Left renal pelvis (tissue), 4 donors: ENCODE measurements at places on chromosomes 16 and 17. TPM values are rescaled to one million over a fixed set of nuclear protein-coding genes. Genes with fewer than 3 reads are reported as not detected.
A peak's percentile ranks its signal among the peaks of the same experiment; 100 is the strongest.

The MYOCD gene
- 25.6 TPM for polyA plus RNA-seq

The PSMD11 gene
- polyA plus RNA-seq, result 98.4 TPM

DNA sequence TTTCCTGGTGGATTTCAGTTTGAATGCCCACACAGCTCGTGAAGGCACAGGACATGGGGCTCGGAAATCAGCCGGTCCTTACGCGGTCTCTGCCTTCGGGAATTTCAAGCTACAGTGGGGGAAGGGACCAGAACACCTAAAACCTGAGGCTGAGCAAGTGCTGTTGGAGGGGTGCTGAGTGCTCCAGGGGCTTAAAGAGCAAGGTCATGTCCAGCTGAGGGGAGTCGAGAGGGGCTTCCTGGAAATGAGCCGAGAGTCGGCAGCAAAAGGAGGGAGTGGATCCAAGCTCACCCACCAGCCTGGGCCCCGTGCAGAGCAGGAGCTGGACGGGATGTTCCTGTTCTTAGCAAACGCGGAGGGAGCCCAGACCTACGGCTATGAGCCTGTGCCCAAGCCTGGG, 73.2 kb upstream of the RPL38 start:
- no peak for DNase-seq

GRCh38 chr17:76585649-76586593, at the start of gene ST6GALNAC2:
Gene ST6GALNAC2 (minus strand): TSS chr17:76585860. CDS start chr17:76585808, 52 bp downstream.
- no peak for DNase-seq

GRCh38 chr17:39744075-39744835, 6.5 kb downstream of the GRB7 start:
- DNase-seq, result no peak

DNA sequence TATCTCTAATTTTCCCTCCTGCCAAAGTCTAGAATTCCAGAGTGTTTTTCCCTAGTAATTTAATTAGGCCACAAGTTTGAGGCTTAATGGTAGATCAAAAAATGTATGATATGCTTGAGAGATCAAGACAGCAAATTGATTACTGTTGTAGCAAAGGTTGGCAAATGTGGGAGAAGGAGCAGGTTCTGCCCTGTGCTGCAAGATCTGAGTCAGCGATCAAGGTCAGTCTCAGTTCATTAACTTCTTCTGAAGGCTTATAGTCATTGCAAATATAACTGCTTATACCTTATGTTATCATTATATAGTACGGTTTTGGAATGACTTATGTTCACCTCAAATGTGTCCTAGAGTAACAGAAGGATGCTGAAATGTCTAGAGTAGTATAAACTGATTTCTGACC, 231.1 kb upstream of the TBX2 start:
- peak; percentile 41 for DNase-seq

- peak; percentile 69 for DNase-seq
Measured at GRCh38 chr17:29005936-29006511, at the start of gene SEZ6. Gene SEZ6 (minus strand): TSS chr17:29006033. CDS start chr17:29005869, 164 bp downstream.

DNA sequence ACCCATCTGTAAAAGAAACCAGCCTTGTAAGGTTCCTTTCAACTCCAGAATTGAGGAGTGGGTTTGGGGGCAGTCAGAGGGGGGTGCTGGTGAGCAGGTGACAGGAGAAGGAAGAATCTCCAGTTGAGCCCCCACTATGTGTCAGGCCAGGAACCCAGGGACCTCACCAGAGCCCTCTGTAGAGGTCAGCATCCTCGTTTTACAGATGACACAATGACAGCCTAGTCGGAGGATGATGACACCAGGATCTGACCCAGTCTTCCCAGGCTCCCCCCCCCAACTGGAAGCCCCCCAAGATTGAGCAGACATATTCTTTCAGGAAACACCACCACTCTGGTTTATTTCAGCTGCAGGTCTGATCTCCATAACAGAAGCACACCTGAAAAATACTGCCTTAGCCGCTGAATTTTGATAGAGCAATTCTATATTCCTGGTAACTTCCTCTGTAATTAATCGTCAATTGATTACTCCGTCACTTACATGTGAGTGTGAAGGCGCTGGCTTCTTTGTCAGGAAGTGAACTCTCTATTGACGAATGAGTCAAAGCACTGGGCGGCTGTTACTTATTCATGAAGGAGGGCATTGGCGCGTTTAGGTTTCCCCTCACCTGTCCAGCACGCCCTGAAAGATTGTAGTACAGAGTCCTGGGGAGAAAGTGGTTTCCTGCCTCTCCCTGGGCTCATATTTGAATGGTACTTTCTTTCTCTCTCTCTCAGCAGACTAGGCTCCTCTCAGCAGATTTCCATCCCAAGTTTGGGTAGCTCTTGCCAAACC, 21.2 kb downstream of the SOCS3 start:
- no peak for DNase-seq

DNA sequence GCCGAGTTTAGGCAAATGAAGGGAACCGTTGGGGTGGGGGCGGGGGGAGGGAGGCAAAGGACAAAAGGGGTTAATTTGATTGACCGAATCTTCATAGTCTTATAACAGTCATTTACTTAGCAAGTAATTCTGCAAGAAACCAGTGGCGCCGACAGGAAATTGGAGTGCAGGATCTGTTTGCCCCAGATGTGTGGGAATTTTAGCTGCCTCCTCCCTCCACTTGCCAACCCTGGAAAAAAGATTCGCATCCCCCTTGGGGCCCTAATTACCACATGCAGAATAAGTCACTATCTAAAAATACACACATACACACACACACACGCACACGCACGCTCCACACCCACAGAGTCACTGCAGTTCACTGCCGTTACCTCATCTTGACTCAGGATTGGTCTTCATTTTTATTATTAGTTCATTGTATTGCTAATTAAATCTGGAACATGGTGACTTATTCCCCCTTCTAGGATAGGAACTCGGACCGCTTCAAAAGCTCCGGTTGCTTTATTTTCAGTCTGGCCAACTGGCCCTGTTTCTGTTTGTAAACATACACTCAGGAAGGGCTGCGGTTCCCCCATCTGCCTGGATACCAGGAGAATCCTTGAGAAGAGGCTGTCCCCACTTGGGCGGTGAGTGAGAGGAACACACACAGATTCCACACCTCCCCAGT, 241.6 kb upstream of the SALL1 start:
- DNase-seq, result no peak

GRCh38 chr16:68993885-68994284, 111.6 kb upstream of the HAS3 start:
- no peak for DNase-seq

DNA sequence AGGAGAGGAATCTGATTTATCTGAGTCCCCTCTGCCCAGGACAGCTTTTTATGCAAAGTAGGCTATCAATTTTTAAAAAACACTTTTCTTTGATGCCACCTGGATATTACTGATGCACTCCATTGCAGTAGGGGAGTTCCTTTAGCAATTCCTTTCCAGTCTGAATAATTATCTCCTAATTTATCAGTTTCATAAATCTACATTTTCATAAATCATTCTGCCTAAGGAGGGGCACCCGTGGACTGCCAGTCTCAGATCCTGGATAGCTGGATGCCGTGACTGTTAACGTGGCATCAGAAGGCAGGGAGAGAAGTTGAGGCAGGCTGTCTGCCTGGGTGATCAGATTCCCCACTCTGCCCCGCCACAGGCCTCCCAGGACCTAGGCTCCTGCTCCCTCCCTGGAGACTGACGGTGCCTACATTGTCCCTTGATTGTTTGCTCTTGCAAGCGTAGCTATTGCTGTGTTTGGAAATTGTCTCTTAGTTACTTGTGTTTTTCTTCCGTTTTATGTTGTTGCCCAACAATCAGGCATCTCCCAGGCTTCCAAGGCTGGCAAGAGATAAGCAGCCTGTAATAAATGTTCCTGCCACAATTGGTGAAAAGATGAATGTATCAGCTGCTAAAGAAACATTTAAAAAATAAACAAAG, 75.2 kb downstream of the KATNIP start:
- no peak for DNase-seq

DNA sequence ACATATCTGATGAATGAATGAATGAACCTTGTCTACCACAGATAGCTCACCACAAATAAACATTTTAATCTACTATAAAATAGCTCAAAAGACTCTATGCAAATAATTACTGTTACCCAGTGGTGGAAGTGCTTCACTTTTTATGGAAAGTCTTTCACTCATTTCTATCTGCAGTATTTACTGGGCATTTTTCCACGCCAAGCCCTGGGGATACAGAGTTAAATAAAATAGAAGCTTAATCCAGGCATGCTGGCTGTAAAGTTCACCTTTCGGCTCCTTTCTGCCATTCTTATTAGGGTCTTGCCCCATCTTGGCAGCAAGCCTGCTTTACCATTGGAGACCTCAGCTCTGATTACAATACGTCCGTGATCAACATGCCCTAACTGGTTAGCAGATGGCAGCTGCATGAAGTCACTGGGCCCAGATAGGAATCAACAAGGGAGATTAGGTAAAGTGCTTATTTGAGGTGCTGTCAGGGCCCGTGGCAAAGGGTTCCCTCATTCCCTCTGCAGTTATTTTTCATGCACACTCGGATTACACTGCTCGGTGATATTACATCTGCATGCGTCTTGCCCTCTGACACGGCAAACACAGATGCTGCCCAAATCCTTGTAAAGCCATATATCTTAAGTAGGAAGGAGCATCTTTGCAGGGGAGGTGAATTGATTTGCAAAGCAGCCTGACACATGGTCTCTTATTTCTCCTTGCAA, 648.9 kb downstream of the WWOX start:
- DNase-seq, result peak; percentile 12
